Mammary epithelial cell (primary cell): ENCODE measurements at places on chromosomes 1 and 21.

- no peak for DNase-seq
Measured at GRCh38 chr1:228513236-228513900, 26.2 kb downstream of the RNF187 start.

GRCh38 chr1:172338295-172338735 is 82.2 kb upstream of the C1orf105 start:
- no peak for DNase-seq

DNA sequence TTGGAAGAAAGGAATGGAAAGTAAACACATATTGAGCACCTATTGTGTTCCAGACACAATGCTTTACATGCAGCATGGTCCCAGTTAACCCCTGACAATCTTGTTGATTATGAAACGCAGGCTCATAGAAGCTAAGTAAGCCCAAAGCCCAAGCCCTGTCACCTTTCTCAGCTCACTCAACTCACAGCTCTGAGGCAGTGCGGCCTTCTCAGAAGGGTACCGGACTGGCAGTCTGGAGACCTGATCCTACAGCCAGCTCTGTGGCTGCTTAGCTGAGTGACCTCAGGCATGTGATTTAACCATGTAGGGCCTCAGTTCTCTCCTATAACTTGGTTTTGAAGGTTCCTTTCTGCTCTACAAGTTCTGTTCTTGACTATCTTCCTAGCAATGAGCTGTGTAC is 464 bp upstream of the RNASEL start:
- no peak for DNase-seq

GRCh38 chr1:198657550-198658064 is 18.8 kb downstream of the PTPRC start:
- DNase-seq, result peak; percentile 90

DNA sequence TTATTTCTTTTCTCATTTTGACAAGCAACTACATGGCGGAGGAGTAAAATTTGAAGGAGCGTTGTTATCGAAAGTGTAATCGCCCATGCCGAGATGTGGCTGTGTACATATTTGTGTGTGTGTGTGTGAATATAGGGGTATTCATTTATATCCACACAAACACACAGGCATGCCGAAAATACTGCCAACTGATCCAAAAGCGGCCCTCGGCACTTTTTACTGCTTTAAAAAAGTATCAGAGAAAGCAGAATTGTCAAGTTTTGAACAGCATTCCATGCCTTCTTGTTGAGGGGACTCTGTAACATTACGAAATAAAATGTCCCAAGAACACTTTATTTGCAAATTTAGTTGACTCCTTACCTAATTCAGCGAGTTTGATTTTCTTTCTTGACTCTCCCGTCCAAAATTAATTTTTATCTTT is 1.1 kb downstream of the PBX1 start:
- peak; percentile 43 for DNase-seq

- no peak for DNase-seq
Measured at GRCh38 chr1:159591981-159592380, 4.4 kb downstream of the APCS start.

GRCh38 chr1:195328681-195329080 is 1279.6 kb downstream of the KCNT2 start:
- DNase-seq, result no peak

DNA sequence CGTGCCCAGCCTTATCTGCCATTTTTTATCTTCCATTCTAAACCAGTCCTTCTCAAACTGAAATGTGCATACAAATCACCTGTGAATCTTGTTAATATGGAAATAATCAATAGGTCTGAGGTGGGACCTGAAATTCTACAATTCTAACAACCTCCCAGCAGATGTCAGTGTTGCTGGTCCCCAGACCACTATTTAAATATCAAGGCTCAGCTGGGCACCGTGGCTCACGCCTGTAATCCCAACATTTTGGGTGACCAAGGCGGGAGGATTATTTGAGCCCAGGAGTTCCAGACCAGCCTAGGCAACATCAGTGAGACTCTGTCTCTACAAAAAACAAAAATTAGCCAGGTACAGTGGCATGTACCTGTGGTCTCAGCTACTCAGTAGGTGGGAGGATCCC is 4.1 kb downstream of the UQCRHL start:
- no peak for DNase-seq

DNA sequence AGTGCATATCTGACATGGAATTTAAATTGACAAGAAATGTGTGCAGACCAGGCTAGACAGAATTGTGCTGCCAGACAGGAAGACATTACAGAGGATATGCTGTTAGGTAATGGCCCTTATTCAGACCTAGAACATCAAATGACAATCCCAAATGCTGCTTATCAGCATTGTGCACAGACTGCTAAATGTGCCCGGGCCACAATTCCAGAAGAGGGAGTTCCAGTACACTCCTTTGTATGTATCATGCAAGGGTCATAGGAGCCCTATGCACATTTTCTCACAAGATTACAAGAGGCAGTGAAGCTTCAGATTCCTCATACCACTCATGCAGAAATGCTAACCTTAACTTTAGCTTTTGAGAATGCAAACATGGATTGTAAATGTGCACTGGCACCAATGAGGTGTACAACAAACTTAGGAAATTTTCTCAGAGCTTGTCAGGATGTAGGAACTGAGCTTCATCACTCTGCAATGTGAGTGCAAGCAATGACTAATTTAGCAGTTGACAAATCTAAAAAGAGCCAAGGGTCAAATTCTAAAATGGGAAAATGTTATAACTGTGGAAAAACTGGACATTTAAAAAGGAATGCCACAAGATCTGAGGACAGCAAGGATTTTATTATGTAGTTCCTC is 273.5 kb downstream of the COL11A1 start:
- DNase-seq, result no peak

DNA sequence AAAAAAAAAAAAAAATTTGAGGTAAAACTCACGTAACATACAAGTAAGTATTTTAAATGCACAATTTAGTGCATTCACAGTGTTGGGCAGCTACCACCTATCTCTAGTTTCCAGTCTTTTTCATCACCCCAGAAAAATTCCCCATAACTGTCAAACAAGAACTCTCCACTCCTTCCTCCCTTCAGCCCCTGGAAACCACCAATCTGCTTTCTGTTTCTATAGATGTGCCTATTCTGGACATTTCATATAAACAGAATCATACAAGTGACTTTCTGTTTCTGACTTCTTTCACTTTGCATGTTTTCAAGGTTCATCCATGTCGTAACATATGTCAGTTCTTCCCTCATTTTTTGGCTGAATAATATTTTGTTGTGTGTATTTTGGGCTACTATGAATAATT is 24.9 kb upstream of the ETS2 start:
- DNase-seq, result no peak

DNA sequence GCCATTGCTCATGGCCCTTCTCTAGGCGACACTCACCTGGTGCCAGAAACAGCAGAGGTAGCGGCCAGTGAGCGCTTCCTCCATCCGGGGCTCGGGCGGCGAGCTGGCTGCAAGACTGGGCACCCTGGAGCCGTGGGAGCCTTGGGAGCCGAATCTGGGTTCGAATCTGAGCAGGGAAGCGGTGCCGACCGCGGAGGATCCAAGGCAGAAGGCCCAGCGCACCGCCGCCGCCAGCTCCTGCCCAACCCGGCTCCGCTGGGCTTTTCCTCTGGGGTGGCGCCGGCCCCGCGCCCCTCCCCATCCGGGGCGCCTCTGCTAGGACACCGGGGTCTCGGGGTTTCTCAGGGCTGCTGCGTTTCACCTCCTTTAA is 1.7 kb upstream of the PRDM16 start:
- no peak for DNase-seq

GRCh38 chr1:228013935-228014930 is 7.4 kb downstream of the WNT3A start:
- DNase-seq, result peak; percentile 77

GRCh38 chr1:63662841-63663240 is 69.6 kb downstream of the PGM1 start:
- peak; percentile 94 for DNase-seq

GRCh38 chr1:180097326-180097605 is 57.4 kb upstream of the QSOX1 start:
- no peak for DNase-seq

- DNase-seq, result no peak
Measured at GRCh38 chr21:16005996-16006395, 276.2 kb downstream of the USP25 start.

DNA sequence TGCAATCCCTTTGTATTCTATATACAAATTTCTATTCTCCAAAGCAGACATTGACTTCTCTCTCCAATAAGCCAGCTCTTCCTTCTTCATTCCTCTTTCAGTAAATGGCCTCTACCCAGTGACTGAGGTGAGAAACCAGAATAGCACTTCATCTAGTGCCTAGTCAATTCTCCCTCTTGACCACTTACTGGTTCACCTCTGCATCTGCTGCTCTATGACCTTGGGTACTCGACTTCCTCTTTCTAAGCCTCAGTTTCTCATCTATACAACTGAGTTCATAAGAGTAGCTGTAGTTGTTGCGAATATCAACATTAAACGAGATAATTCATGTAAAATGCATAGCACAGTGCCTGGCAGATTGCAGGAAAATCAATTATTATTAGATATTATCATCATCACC is 12.4 kb downstream of the LYST start:
- no peak for DNase-seq

DNA sequence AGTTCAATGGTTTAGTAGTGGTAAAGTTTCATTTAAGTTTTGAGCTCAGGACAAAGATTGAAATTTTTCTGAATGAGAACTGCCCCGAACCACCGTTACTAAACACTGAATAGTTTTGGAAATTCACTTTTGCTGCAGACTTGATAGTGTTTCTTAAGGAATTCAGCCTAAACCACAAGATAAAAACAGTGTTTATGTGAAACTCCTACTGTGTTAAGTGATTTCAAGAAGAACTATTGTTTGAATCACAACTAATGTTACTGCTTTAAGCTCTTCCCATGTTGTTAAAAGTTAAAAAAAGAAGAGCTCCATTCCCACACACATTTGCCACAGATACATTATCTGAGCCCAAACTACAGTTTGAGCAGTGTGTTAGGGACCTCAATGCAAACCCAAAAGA is 159.2 kb downstream of the DYRK1A start:
- DNase-seq, result no peak

DNA sequence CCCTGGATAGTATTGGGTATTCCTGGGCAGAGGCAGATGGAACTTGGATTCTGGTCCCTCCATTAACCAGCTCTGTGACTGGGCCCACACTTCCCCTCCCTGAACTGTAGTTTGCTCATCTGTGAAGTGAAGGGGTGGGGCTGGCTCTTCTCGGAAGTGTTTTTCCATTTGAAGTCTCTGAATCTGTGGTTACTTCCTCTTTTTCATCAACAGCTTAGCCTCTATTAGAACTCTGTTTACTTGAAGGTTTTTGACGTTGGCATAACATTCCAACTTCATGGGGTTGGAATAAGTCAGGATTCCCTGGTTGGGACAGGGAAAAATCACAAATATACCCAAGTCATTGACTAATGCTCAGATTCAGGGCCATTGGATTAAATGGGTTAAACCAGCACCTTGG is 3.6 kb downstream of the KIAA0040 start:
- DNase-seq, result no peak
